Activated CD4-positive, alpha-beta T cell treated with anti-CD3 and anti-CD28 coated beads for 48 hours (primary cell): ENCODE measurements at places on chromosomes 16 and 17.
A peak's percentile ranks its signal among the peaks of the same experiment; 100 is the strongest.

- no peak for DNase-seq
These were observed 1.1 kb upstream of the UBE2I start for GRCh38 chr16:1308036-1308976.

- no peak for DNase-seq
These were observed 294.6 kb downstream of the TMEM114 start for GRCh38 chr16:8295513-8296237.

DNA sequence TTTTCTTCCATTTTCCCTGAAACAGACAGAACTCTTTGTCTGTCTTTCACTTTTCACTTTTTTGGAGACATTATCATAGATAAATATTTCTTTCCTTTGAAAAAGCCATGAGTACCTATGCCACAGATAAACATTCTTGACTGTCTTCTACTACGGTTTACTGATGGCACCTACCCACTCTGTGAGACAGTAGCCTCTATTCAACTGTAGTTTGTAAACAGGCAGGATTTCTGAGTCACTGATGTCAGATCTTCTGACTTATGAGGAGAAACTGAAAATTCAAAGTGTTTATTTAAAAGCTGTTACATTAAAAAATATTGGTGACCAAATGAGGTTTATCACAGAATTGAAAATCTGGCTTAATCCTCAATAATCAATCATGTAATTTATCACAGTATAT is 658.4 kb downstream of the TOX3 start:
- DNase-seq: no peak

DNA sequence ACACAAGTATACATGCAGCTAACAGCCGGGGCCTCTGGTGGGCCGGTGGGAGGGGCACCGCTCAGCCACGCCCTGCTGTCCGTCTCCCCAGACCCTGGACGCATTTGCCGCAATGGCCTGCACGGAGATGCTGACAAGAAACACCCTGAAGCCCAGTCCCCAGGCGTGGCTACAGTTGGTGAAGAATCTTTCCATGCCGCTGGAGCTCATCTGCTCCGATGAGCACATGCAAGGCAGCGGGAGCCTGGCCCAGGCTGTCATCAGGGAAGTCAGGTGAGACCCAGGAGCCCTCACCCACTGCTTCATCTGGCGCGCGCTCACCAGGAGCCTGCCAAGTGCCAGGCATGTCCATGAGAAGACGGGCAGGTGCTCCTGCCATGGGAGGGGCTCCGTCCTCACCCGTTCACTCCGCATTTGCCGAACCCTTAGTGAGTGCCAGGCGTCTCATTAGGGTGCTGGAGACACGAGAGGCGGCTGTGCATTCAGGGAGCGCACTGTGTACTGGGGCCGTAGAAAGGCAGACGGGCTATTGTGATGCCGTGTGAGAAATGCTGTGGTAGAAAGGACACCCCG is 51.4 kb upstream of the ENDOV start:
- no peak for DNase-seq

DNA sequence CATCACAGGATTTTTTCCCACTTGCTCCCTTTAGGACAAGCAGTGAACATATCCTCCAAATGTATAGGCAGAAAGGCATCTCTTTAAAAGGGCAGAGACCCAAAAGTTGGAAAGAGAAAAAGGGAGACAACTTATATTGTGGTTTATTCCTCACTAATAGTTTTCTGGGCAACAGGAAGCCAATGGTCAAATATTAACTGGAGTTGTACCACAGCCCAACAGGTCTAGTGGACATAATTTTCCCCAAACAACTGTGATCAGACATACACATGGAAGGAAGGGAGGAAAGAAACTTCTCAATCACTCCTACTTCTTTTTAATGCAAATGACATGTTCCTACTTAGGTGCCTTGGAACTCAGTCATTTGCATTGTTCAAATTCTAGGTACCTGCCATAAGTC is 78.4 kb downstream of the SOX9 start:
- DNase-seq: no peak

DNA sequence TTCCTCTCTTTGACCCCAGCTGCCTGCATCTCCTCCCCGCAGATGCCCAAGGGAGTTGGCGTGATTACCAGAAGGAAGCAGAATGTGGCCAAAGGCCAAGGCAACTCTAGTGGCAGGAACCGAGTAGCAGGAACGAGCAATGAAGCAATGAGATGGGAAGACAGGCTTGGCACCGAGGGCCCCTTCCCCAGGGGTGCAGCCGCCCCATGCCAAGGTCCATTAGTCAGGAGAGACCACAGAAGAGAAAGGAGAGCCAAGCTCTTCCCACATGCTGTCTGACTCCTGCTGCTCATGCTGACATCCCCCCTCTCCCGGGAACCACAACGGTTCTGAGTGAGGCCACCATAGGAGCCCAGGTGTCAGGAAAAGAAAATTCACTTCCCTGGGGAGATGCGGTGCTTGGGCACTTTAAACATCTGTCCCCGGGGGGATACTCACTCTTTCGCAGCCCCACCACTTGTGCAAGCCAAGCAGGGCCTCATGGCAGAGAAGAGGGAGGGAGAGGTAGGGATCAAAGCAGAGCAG is 67.4 kb downstream of the MYO18A start:
- no peak for DNase-seq

- DNase-seq: peak; percentile 12
These were observed 59.0 kb downstream of the ANKFY1 start for GRCh38 chr17:4204710-4205173.

GRCh38 chr17:27343977-27344607 is 50.2 kb downstream of the WSB1 start:
- no peak for DNase-seq

DNA sequence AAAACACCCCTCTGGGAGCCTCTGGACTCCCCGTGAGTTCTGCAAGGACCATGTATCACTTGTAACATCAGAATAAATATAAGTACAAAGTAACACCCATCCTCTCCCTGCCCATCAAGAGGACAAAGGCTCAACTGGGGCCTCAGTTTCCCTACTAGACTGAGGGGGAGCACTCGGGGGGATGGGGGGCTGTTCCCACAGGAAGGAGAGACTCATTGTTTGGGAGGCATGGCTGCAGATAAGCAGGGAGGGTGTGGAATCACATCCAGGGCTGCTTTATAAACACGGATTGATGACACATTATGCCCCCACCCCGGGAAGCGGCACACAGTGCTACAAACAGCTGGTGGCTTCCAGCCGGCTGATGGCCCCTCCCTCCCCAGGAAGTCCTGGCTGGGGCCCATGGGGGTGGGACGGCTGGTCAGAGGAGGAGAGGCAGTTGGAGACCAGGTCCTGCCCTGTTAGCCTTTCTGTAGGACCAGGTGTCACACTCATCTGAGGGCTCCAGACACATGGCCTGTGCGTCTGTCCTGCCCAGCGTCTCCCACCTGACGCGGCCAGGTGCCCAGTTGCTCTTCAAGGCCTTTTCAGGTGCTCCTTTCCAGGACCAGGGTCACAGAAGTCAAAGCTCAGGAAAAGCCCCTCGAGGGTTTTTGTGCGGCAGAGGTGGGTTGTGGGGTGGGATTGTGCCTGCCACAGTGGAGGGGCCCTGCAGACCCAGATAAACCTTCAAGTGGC is 1.3 kb upstream of the MPG start:
- peak; percentile 28 for DNase-seq

DNA sequence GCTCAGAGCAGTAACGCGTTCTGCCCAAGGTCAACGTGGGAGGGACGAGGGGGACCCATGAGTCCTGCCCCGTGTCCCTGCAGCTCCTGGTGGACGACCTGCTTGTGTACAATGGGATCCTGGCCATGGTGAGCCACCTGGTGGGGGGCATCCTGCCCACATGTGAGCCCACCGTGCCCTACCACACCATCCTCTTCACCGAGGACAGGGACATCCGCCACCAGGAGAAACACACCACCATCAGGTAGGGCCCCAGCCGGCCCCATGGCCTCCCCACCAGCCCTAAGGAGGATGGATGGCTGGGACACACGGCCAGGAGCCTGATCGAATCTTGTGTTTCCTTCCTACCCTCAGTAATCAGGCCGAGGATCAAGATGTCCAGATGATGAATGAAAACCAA is 227.6 kb downstream of the KATNIP start:
- no peak for DNase-seq

DNA sequence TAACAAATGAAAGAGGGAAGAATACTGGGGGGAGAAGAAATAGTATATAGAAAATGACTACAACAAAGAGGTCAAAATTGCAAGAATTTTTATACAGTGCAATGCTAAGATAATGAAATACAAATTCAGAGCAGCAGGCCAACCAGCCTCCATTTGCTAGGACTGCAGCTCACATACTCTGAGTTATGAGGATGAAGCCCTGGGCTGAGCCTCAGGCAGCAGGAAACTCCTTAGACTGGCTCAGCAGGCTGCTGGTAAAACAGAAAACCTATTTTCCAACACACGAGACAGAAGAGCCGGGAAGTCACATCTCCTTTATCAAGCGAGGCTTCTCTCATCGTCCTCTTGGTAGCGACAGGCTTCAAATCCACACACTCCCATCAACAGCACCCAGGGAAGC is 296.5 kb downstream of the SLC39A11 start:
- no peak for DNase-seq

- no peak for DNase-seq
These were observed 4.9 kb downstream of the CD300A start for GRCh38 chr17:74471341-74471740.

- peak; percentile 15 for DNase-seq
These were observed 31.8 kb upstream of the MAF start for GRCh38 chr16:79632289-79632688.

- DNase-seq: no peak
These were observed 89.8 kb downstream of the KPNA2 start for GRCh38 chr17:68125111-68125870.

DNA sequence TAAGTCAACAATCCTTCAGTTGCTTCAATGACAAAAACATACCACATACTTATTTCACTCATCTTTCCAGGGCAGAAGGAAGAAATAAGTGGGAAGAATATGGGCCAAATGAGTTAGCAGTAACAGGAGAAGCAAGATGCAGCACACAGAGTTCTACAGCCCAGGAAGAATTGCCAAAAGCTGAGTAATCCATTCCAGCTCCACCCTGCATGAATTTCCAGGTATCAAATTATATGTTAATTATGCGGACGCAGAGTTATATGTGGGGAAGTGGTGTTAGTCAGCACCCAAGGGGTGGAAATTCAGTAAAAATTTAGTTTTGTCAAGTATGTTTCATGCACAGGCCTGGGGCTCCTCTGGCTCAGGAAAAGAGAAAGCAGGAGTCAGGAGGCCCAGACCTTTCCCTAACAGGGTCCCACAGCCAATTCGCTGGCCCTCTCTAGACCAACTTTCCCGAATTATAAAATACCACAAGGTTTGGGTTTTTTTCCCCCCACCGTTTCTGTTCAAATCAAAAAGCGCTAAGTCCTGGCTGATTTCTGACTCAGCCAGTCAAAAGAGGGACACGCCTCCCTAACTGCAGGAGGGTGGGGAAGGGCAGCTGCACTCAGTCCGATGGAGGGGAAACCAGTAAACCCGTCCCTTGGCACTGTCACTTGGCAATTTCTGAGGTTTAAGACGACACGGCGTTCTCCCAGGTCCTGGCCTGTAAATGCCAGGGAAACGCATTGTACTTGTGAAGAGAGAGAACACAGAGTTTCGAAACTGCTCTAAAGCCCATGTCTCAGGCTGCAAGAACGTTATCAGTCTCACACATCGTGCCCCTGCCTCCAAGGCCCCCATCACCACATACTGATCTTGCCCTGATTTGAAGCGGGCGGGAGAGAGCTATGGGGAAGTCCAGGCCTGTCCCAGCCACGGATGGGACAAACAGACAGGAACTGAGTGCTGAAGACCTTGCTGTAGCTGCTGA is 58.1 kb downstream of the ZFHX3 start:
- no peak for DNase-seq

- peak; percentile 91 for DNase-seq
These were observed 16.6 kb upstream of the DLX4 start for GRCh38 chr17:49952209-49952911.

GRCh38 chr17:76561332-76561731 is 21.5 kb downstream of the PRCD start:
- no peak for DNase-seq

DNA sequence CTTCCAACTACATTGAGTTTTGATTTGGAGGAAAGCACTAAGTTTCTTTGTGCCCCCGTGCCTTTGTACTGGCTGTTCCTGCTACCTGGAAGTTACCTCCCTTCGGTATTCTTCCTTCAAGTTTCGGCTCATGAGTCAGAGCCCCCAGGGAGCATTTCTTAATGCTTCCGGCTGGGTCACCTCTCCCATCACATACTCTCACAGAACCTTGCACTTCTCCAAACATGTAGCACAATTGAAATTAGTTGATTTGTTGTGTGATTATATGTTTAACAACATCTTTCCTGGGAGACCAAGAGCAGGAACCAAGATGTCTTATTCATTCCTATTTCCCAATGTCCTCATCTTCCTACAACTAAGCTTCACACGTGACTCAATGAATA is 158.6 kb upstream of the CDH5 start:
- DNase-seq: no peak

GRCh38 chr16:283033-283805 is at the start of gene PDIA2:
Gene PDIA2 (plus strand): TSS chr16:283164. CDS start chr16:283170, 6 bp downstream.
- DNase-seq: no peak

GRCh38 chr17:48148854-48149786 is 41.6 kb downstream of the SNX11 start:
- no peak for DNase-seq

- no peak for DNase-seq
These were observed 276.6 kb upstream of the TNRC6C start for GRCh38 chr17:77681861-77682260.

- DNase-seq: no peak
These were observed 47.4 kb downstream of the CYB561 start for GRCh38 chr17:63398680-63399079.

- DNase-seq: no peak
These were observed 108.4 kb downstream of the OR1D5 start for GRCh38 chr17:2954898-2955445.

- no peak for DNase-seq
These were observed 46.1 kb downstream of the CYTH1 start for GRCh38 chr17:78735832-78736525.

GRCh38 chr17:27633312-27634025 is 2.5 kb downstream of the LGALS9 start:
- DNase-seq: no peak

DNA sequence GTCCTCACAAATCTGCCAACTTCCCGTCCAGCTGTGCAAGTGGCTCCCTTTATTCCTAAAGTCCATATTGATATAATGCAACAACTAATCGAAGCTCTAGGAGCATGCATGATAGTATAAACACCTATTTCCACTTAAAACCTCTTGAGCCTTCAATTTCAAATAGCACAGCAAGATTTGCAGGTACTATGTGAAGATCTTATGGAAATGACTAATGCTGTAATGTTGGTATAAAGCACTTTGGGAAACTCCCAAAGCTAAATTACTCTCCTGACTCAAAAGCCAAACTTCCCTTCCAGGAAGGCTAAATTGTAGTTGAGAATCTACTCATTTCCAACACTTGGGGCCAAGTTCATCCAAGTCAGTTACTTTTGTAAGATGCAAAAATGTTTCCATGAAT is 287.6 kb upstream of the CDH11 start:
- no peak for DNase-seq
